ENCODE measurements at places on chromosomes 12 and 14.

GRCh38 chr12:43255522-43256111 lies 296.4 kb downstream of the ADAMTS20 start:
- DNase-seq = no peak

DNA sequence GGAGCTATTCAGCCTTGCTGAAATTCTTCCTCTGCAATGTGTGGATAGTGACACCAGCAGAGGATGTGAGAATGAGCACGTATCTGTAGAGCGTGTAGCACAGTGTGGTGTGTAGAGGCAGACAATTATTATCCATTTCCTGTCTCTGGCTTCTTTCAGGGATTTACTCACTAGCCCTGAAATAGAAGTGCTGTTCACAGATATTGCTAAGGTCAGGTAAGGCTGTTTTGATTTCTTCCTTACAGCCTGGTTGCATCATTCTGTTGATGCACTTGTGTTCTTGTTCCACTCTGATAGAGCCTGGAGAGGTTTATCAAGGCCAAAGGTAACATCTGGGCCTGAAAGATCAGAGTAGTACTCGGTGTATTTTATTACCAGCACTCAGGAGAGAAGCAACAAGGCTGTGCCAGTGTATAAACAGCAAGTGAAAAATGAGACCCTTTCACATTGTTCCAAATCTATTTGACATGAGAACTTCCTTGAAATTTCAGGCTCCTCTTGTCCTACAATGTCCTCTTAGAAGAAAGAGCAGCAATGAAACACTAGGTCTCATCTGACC lies 16.7 kb downstream of the ARG2 start:
- DNase-seq = no peak

GRCh38 chr12:62717643-62718042 lies 217.3 kb downstream of the PPM1H start:
- DNase-seq = no peak

- DNase-seq = no peak
These were observed 19.3 kb downstream of the JAG2 start for GRCh38 chr14:105149146-105149781.

GRCh38 chr12:79451978-79452377 lies 238.8 kb downstream of the PAWR start:
- no peak for DNase-seq

DNA sequence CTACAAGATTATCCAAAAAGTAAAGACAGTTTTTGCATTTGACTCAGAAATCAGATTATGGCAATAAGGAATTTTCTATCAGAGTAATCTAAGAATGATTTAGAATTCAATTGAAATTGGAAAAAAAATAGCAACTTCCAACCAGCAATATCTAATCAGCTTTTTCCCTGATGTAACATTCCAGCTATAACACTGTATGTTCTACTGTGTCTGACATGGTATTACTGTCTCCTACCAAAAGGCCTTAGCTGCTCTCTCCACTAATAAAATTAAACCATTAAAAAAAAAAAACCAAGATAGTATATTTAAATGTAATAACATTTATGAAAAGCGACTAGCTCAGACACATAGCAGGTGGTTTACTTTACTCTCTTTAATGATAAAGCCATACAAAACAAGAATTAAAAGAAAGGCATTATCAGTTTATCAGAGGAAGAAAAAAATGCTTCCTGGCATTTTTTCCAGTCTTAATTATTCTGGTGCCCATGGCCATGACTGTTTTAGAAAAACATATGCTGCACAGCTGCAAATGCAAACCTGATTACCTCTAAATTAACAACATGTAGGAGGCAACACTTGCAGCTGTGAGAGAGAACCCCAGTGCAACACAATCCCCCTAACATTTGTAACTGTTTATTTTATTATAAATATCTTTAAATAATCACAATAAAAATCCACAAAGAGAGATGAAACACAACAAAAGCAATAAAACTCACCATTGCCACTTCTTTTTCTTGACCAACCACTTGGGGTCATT lies 28.8 kb downstream of the PHLDA1 start:
- DNase-seq = no peak

DNA sequence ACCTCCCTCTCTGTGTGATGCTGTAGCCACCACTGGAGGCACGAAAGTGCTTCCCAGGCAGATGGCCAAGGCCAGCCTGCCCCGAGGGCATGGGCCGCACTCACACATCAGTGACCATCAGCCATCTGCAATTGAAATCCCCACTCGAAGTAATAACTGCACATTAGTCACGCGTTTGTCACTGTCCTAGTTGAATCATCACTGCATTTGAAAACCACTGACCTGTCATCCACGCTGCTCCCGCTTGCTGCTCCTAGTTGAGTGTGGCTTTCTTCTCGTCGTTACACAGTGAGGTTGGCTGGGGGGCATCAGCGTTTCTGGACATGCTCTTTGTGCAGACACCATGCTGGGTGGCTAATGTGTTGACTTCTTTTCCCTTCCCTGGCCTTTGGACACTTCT lies 176.1 kb downstream of the ADGRD1 start:
- DNase-seq = no peak

DNA sequence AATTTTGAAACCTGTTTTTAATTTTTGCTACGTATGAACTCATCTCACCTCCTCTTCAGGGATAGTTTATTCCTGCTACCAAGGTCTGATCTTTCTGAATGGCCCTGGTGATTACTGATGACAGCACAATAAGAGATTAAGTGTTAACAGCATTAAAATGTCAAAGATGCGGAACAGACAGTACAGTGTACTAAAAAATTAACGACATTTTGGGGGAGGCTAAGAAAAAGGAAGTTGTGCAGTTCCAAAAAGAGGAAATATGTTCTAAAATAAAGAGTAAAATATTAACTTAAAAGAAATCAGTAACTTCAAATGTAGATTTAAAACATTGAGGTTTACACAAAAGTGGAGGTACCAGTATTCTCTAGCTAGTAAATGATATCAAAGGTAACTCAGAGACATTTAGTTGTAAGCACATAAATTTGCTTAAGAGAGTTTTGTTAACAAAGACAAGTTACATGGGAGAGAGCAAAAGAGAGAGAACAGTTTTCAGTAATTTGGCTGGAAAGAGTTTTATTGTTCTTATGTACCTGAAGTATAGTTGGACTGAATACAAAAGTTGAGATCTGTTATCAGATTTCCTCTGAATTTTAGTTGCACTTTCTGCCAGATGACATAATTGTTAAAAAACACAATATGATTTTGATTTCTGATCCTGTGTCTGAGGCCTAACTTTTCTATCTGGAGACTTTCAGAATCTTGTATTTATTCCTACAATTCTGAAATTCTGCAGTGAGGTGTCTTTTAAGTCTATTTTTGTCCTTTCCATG lies 4.2 kb upstream of the CLECL1 start:
- no peak for DNase-seq

GRCh38 chr14:105126126-105126980 lies 42.2 kb downstream of the JAG2 start:
- DNase-seq = no peak

GRCh38 chr12:109387425-109388166 lies 39.9 kb downstream of the MYO1H start:
- peak; percentile 19 for DNase-seq

DNA sequence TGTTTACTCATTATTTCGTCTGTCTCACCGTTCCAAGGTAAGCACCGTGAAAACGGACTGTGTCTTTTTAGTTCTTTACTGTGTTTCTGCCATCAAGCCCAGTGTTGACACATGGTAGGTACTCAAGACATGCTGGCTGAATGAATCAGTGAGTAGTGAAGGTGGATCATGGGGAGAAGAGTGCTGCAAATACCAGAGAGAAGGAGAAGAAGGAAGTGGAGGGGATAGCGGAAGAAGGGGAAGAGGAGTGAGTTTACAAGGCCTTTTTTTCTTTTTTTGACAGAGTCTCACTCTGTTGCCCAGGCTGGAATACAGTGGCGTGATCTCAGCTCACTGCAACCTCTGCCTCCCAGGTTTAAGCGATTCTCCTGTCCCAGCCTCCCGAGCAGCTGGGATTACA lies 54.6 kb downstream of the ETV6 start:
- DNase-seq = no peak

- no peak for DNase-seq
These were observed 677.8 kb downstream of the BCL11B start for GRCh38 chr14:98594156-98594555.

DNA sequence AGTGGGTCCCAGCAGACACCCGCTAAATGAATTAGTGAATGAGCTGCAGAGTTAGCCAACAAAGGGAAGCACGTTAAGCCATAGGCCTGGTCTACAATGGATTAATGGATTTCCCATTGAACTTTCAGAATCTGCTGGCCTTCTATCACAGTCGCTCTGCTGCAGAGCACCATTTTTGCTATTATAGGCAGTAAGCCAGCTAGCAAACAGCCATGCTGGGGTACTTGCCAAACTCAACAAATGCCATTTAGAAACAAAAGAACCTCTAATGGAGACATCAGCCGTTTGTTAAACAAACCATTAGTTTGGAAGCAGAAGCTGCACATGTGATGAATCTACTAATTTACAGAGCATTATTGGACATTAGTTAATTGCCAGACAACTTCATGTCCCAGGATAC lies 181.1 kb upstream of the STXBP6 start:
- DNase-seq = peak; percentile 59

DNA sequence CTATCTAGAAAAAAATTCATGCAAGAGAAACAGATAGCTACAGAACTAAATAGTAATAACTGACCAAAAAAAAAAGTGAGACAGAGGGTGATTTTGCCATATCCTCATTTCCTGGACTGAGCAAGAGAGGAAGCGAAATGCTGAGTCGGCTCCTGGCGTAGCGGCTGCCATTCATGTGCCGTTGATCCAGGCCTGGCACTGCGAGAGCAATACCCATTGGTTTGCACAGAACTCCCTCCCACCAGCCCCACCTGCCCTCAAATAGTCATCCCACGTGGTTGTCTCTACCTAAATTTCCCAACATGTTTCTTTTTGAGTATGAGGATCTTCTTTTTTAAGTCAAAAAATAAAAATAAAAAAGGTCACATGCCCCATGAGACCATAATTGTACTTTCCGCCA lies 9.4 kb upstream of the WNT5B start:
- no peak for DNase-seq

DNA sequence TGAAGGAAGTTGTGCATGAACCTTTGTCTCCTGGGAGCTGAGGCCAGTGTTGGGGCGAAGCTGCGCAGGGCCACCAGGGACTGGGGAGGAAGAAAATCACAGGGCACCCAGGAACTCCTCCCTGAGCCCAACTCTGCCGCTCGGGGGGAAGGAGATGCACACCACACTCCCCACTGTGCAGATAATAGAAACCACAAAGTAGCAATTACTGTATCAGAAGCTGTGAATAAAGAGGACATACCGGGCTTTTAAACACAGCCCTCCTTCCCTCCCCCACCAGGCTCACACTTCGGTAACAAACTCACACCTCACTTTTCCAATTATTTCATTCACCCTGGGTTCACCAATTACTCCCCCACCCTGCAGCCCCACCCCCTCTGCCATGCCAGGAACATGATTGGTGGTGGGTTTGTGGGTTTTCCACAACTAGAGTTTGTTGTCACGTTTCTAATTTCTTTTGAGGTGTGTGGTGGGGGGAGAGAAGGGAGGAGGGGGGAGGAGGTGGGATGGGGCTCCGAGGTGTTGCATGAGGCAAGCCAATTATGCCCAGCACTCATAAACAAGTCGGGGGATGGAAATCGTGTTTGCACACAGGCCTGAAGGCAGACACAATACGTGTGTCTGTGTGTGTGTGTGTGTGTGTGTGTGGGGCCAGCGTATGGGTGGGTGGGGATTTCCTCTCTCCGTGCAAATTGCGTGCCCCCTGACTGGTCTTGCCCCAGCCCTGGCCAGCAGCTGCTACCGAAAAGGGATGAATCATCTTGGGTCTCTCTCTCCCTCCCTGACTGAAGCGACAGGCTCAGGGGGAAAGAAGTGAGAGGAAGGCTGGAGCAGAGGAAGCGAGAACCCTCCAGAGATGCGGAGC lies 103.3 kb downstream of the RBM19 start:
- no peak for DNase-seq

- DNase-seq = no peak
These were observed 20.5 kb downstream of the OR10G2 start for GRCh38 chr14:21614240-21614639.

- no peak for DNase-seq
These were observed 14.3 kb downstream of the PPP1R12A start for GRCh38 chr12:79920421-79921238.

- DNase-seq = no peak
These were observed 63.5 kb downstream of the PRMT8 start for GRCh38 chr12:3554371-3555115.

GRCh38 chr14:93481758-93482157 lies 51.0 kb downstream of the UNC79 start:
- DNase-seq = no peak

DNA sequence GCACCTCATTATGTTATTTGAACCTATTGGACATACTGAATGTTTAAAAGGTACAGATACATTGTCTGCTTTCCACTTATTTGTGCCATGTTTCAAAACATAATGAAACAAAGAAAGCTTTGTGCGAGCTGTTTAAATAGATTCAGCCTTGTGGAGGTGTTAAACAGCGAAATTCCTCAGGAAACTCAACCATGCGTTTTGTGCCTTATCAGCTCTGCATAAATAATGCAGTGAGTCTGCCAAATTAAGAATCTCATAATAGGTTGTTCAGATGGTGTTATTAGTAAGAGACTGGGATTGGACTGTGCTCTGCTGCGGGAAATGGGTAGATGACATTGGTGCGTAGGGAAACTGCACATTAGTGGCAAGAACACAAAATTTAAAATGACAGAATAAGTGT lies 163.7 kb upstream of the CLEC14A start:
- no peak for DNase-seq

GRCh38 chr14:71725922-71726579 lies 206.2 kb upstream of the RGS6 start:
- no peak for DNase-seq

- no peak for DNase-seq
These were observed 79.1 kb upstream of the HECTD1 start for GRCh38 chr14:31286456-31287293.

GRCh38 chr14:39641224-39641623 lies 209.0 kb upstream of the FBXO33 start:
- DNase-seq = no peak

GRCh38 chr12:124299628-124300388 lies 4.9 kb downstream of the RFLNA start:
- DNase-seq = no peak

- no peak for DNase-seq
These were observed 116.5 kb downstream of the RFLNA start for GRCh38 chr12:124411281-124411878.

DNA sequence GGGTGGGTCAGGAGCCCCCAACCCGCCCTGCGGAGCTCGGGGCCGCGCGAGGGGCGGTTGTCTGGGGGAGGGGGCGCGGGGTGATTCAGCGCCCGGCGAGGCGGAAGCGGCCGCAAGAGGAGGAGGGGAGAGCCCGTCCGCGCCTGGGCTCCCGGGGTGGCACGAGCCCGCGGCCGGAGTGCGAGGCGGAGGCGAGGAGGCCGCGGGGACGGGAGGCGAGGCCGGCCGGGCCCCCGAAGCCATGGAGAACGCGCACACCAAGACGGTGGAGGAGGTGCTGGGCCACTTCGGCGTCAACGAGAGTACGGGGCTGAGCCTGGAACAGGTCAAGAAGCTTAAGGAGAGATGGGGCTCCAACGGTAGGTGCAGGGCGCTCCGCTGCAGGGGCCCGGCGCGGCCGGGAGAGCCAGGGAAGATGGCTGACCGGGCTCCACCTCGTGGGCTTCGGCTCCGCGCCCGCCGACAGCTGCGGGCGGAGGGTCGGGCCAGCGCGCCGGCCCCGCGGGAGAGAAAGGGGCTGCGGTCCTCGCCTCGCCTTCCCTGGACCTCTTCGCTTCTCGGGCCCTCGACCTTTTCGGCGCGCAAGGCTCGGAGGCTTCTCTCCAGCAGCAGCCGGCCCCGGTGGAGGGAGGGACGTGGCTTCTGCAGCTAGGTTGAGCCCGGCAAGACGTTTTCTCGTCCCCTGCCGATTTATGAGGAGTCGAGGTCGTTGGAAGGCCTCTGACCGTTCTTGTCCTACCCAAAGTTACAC lies 677 bp downstream of the ATP2A2 start:
- peak; percentile 63 for DNase-seq

GRCh38 chr12:123996581-123996980 lies 23.6 kb downstream of the ZNF664 start:
- DNase-seq = no peak

All from NCI-H1930 (cell line).